Non-pigmented ciliary epithelial cell (primary cell): ENCODE measurements at places on chromosomes 7 and 10.
A peak's percentile ranks its signal among the peaks of the same experiment; 100 is the strongest.

DNA sequence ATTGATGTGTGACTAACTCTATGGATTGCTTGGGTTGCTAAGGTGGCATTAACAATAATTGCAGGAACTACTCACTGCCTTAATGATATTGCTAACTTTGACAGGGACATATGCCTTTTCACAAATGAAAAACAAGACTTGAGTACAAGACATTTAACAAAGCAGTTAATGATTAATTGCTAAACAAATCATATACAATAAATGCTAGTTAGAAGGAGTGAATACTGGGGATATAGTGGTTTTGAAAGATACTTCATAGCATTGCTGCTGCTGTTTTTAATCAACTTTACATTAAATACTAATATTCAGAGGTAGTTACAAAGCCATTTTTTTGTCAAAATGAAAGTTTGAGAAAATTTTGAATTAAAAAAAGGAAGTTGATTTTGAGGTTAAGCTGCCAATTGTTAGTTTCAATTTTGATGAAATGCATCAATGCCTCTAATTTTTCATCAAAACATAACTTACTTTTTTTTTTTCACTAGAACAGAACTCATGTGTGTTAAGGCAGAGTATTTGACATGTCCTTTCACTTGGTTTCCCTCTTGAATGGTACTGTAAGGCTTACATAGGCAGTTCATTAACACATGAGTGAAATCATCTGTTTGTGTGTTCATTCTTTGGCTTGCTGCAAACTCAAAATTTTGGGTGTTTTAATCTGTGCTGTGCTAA lies 106.2 kb upstream of the SEMA3D start:
- no peak for DNase-seq

DNA sequence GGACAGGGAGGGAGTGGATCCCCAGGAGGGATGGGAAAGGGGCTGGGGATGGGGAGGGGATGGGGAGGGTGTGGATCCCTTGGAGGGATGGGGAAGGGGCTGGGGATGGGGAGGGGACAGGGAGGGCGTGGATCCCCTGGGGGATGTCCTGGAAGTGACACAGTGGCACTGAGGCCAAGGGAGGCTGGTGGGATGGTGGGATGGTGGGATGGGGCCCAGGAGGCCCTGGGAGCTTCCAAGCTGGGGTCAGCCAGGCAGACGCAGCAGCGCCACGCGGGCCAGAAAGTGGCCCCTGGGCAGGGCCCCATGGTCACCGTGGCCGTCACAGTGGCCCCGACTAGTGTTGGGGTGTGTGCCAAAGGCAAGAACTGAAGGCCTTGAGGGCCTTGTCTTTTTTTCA lies 67.8 kb downstream of the INPP5A start:
- DNase-seq: no peak

DNA sequence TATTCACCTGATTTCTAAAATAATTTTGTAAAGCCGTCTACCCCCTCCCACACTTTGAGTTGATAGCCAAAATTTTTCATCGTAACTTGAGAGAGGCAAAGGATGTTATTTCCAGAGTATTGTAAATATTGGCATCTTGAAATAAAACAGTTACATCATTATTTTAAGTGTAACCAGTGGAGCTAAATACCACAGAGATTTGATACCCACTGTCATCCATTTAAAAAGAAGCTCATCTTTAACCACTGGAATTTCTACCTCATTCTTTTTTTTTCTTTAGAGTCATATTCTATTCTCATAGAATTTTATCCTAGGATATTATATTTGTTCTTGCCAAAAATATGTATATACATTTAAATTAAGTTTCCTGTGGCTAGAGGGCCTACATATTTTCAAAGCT lies 48.6 kb downstream of the CAMK1D start:
- no peak for DNase-seq

GRCh38 chr7:95608359-95609173 lies 12.2 kb upstream of the PDK4 start:
- DNase-seq: peak; percentile 78

GRCh38 chr10:66746711-66747110 lies 179.1 kb upstream of the LRRTM3 start:
- no peak for DNase-seq
